H9 (cell line): ENCODE measurements at places on chromosomes 12 and 14. TPM values are rescaled to one million over a fixed set of nuclear protein-coding genes. Genes with fewer than 3 reads are reported as not detected.

Gene GNG2
- total RNA-seq, result 7.0 and 7.9 TPM in 2 replicates

Gene GAS2L3
- 11.7 and 15.8 TPM in 2 replicates for total RNA-seq

Gene RFLNA
- total RNA-seq, result 9.7 and 10.6 TPM in 2 replicates

Gene CMAS
- 46.7 and 47.4 TPM in 2 replicates for total RNA-seq

- DNase-seq, result no peak
Observed at GRCh38 chr12:124481772-124482566, 85.4 kb downstream of the NCOR2 start.

- no peak for DNase-seq
Observed at GRCh38 chr14:56271970-56272369, 153.8 kb downstream of the PELI2 start.

DNA sequence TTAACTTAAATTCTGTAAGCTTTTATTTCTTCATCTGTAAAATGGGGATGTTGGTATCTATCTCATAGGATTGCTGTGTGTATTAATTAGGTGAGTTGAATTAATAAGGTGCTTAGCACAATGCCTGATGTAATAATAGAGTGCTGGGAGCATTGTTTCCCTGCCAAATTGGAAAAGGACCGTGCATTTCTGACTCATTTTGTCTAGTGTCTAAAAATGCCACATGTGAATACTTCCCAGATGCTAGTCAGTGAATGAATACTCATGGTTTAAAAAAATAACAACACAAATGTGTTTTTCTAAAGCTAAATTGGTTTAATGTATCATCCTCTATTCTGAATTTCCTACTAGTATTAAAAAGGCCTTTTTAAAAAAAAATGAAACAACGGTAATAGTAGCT is 45.4 kb upstream of the NEDD1 start:
- DNase-seq, result no peak

GRCh38 chr12:30806989-30807694 is 52.4 kb upstream of the CAPRIN2 start:
- peak; percentile 77 for DNase-seq

GRCh38 chr14:104223101-104224041 is 85.0 kb downstream of the KIF26A start:
- no peak for DNase-seq

GRCh38 chr12:57340104-57340503 is 89.1 kb upstream of the STAC3 start:
- no peak for DNase-seq

GRCh38 chr12:16608946-16609539 is 3.1 kb upstream of the LMO3 start:
- DNase-seq, result no peak

- DNase-seq, result no peak
Observed at GRCh38 chr12:111166779-111167540, 201.9 kb downstream of the PHETA1 start.

GRCh38 chr12:129486931-129487330 is 416.9 kb downstream of the TMEM132D start:
- no peak for DNase-seq

DNA sequence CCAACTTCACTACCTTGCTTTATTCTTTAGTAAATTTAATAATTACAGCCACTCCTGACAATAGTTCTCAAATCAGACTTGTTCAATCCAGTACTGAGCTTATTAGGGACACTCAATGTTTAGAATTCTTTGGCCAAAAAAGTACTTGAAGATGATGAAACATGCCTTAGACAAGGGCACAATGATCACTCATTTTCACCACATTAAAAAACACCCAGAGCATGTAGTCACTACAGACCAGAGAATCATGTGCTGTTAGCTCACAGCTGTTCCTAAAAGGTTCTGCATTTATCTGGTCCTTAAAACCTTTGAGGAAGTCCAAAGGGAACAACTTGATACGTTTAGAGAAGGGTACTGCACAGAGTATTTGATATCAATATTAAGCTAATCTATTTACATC is 98.7 kb downstream of the INSM2 start:
- DNase-seq, result no peak

GRCh38 chr12:66195242-66195641 is 6.2 kb downstream of the IRAK3 start:
- no peak for DNase-seq

DNA sequence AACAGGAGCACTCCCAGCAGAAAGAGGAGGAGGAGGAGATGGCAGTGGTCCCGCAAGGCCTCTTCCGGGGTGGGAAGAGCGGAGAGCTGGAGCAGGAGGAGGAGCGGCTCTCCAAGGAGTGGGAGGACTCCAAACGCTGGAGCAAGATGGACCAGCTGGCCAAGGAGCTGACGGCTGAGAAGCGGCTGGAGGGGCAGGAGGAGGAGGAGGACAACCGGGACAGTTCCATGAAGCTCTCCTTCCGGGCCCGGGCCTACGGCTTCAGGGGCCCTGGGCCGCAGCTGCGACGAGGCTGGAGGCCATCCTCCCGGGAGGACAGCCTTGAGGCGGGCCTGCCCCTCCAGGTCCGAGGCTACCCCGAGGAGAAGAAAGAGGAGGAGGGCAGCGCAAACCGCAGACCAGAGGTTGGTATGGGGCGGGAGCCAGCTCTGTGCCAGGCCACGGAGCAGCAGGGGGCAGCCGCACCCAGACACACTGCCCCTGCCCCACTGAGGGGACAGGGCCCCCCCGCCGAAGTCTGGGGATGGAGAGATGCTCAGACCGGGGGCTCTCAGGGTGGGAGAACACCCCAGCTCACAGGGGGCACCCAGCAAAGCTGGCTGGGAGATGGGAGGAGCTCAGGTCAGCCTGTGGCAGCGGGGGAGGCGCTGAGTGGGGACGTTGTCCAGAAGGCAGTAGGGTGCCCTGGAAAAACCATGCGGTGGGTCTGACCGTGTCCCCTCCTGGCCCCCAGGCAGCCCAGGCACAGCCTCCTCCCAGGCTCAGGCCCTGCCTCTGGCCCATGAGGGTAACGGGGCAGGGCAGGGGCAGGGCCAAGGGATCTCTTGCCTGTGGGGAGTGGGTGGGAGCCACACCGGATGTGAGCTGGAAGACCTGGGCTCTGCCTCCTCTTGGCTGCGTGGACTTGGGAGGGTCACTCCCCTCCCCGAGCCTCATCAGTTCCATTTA is 9.8 kb downstream of the CHGA start:
- DNase-seq, result no peak

GRCh38 chr14:103710771-103711377 is 4.4 kb downstream of the XRCC3 start:
- no peak for DNase-seq

DNA sequence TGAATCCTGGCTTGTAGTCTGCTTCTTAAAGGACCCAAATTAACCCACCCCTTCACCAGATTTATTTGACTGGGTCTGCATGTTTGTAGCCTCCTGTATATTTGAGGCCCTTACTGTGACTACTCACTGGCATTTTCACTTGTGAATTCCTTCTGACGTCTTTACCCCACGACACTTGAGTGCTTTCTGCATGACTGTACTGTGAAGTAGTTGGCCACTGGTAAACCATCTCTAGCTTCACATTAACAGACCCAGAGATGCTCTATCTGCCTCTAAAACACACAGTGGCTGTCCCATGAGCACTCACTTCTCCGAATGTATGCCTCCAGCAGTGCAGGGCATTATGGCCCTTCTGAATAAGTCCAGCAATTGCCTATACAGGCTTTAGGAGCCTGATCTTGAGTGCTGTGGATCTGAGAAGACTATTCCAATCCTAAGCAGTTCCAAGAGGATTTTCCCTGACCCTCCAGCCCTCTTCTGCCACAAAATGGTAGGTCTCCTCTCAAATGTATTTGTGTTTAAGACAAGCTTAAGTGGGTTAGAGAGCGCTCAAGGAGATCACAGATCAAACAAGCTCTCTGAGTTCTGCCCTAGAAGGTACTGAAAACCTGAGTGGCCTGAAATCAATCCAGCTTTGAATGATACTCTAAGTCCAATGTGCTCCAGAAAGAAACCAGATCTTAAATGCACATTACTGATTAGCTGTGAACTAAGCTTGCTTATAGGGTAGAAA is 534.7 kb downstream of the RPS29 start:
- no peak for DNase-seq

DNA sequence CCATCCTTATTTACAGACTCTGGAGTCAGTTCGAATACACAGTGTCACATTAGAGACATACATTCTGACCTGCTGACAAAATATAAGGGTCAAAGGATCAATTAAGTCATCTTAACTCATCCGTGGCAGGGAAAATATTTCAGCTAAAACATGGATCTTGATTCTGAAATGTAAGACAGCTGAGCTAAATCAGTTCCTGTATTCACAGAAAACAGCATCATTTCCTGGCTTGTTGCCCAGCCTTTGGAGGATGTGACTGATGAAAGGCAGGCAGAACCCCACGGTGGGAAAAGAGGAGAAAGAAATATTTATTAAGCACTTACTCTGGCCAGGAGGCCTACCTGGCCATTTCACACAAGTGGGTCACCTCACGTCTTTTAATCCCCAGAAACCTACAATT is 101.9 kb downstream of the GAS2L3 start:
- no peak for DNase-seq

DNA sequence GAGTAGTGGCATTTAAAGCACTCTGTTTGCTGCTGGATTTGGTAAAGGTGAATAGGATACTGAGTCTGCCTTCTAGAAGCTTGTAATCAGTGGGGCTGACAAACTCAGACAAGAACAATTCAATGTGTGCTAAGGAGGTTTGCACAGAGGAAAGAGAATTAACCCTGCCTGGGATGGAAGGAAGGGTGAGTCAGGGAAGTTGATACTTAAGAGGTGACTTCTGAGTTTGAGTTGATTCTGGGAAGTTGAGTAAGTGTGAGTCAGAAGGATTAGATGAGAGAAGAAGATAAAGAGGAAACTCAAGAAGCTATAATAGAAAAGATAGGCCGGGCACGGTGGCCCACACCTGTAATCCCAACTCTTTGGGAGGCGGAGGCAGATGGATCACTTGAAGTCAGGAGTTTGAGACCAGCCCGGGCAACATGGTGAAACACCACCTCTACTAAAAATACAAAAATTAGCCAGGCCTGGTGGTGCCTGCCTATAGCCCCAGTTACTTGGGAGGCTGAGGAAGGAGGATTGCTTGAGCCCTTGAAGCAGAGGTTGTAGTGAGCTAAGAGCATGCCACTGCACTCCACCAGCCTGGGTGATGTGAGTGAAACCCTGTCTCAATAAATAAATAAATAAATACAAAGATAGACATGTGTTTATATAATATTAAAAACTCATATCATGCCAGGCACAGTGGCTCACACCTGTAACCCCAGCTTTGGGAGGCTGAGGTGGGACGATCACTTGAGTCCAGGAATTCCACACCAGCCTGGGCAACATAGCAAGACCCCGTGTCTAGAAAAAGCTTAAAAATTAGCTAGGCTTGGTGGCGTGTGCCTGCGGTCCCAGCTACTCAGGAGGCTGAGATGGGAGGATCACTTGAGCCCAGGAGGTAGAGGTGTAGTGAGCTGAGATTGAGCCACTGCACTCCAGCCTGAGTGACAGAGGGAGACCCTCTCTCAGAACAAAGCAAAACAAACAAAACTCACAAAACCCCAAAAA is 126.8 kb upstream of the CPM start:
- no peak for DNase-seq

- no peak for DNase-seq
Observed at GRCh38 chr12:90816353-90817089, 138.5 kb downstream of the CCER1 start.

DNA sequence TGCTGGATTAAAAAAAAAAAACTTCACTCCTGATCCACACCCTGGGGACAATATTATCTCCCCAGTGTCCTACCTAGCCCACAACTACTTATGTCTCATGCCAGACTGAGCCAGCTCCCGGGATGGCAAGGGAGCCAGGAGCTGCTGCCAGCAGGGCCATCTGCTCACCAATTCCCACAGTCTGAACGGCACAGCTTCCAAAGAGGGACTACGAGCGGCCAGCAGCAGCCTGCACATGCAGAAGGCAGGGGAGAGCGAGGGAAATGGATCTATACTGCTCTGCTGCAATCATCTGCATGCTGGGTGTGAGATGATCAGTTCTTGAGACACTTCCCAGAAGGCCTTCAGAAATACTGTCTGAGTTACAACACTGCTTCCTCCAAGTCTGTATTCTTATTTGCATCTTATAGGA is 11.1 kb downstream of the SSH1 start:
- no peak for DNase-seq
